ENCODE measurements at places on chromosomes 2 and 18.

- H3K36me3 ChIP-seq: no peaks in the 10 kb centered on the region
- H3K4me3 ChIP-seq: no peak overlapping the region
- no peaks in the 10 kb centered on the region for H3K27me3 ChIP-seq
- no peak overlapping the region for H3K27ac ChIP-seq
Measured at GRCh38 chr2:166671801-166672200, 177.8 kb upstream of the SCN7A start.

GRCh38 chr2:157404363-157404762 is 39.5 kb downstream of the CYTIP start:
- no peak for DNase-seq
- H3K4me1 ChIP-seq: no peaks in the 10 kb centered on the region
- no peak overlapping the region for H3K27ac ChIP-seq
- H3K36me3 ChIP-seq: no peaks in the 10 kb centered on the region

- no peaks in the 10 kb centered on the region for H3K4me1 ChIP-seq
- no peaks in the 10 kb centered on the region for H3K27me3 ChIP-seq
- H3K4me3 ChIP-seq: no peak overlapping the region
Measured at GRCh38 chr2:207046724-207047123, 107.4 kb downstream of the CPO start.

GRCh38 chr2:13240789-13241487 is 524.2 kb downstream of the TRIB2 start:
- H3K36me3 ChIP-seq: no peaks in the 10 kb centered on the region
- no peaks in the 10 kb centered on the region for H3K4me1 ChIP-seq
- H3K4me3 ChIP-seq: no peak overlapping the region
- no peaks in the 10 kb centered on the region for H3K27me3 ChIP-seq

GRCh38 chr2:96463119-96463518 is 42.0 kb downstream of the NEURL3 start:
- H3K27ac ChIP-seq: no peak overlapping the region
- H3K4me1 ChIP-seq: no peaks in the 10 kb centered on the region
- H3K4me3 ChIP-seq: no peak overlapping the region
- H3K36me3 ChIP-seq: no peaks in the 10 kb centered on the region
- no peaks in the 10 kb centered on the region for H3K27me3 ChIP-seq
